Stimulated activated CD4-positive, alpha-beta T cell treated with anti-CD3 and anti-CD28 coated beads, TNF-alpha, amount 100 ng/mL, for 1 hour (primary cell): ENCODE measurements at places on chromosomes 5 and 9.

- no peak for DNase-seq
Measured at GRCh38 chr9:130444565-130445221, at the start of gene ASS1. ASS1 (plus strand) TSS chr9:130444961; CDS start chr9:130452229, 7,268 bp downstream.

- DNase-seq: no peak
Measured at GRCh38 chr5:105907016-105907415, 1763.7 kb downstream of the EFNA5 start.

GRCh38 chr5:16897284-16897704, 38.8 kb downstream of the MYO10 start:
- no peak for DNase-seq

- no peak for DNase-seq
Measured at GRCh38 chr5:56598941-56599340, 216.4 kb upstream of the MAP3K1 start.

- DNase-seq: no peak
Measured at GRCh38 chr5:178119915-178120606, 6.7 kb downstream of the N4BP3 start.

GRCh38 chr5:64595031-64595855, 89.4 kb downstream of the RGS7BP start:
- DNase-seq: no peak

GRCh38 chr5:150653145-150653761, 7.8 kb upstream of the MYOZ3 start:
- DNase-seq: no peak

GRCh38 chr5:126640866-126641265, 40.1 kb downstream of the PHAX start:
- DNase-seq: no peak
